ENCODE measurements at places on chromosomes 3 and 15. TPM values are rescaled to one million over a fixed set of nuclear protein-coding genes. Genes with fewer than 3 reads are reported as not detected.

GRCh38 chr3:12588039-12589009, 31.4 kb downstream of the MKRN2 start:
- no peaks in the 10 kb centered on the region for H3K4me1 ChIP-seq
- no peak overlapping the region for H3K4me3 ChIP-seq
- H3K36me3 ChIP-seq, result peaks cover 29% of the 10 kb centered on the region
- H3K27me3 ChIP-seq, result no peaks in the 10 kb centered on the region

GRCh38 chr15:96629511-96629910, 299.0 kb downstream of the NR2F2 start:
- no peaks in the 10 kb centered on the region for H3K4me1 ChIP-seq
- no peak overlapping the region for H3K27ac ChIP-seq
- H3K27me3 ChIP-seq, result peaks cover 4% of the 10 kb centered on the region
- H3K4me3 ChIP-seq, result no peak overlapping the region

DNA sequence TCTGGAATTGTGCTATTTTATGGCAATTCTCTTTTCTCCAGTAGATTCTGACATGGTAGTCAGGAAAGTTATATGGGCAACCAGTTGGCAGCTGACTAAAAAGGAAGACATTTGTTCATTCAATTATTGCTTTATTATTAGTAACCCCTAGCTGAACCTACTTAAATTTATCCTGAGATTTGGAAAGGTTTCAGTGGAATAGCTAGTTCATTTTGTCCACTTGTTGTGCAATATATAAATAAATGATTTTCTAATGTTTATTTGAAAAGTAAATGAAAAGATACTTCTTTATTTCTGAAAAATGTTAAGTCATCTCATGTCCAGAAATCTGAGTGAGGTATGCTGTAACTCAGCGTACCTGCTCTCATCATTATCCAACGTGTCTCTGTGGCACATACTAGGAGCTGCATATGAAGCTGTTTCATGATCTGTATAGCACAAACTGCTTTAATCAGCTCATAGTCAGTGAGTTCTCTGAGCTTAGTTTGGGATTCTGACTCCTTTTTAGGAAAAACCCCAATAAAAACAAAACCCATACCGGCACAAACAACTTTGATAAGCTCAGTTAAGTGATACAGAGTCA, 35.9 kb downstream of the RARB start:
- no peaks in the 10 kb centered on the region for H3K27me3 ChIP-seq
- no peaks in the 10 kb centered on the region for H3K4me1 ChIP-seq
- no peak overlapping the region for H3K4me3 ChIP-seq
- no peak for DNase-seq
- no peak overlapping the region for H3K27ac ChIP-seq

Gene VILL
- total RNA-seq, result 14.2 TPM

Gene CHRFAM7A
- total RNA-seq, result not detected

Gene COL6A5
- not detected for total RNA-seq

Gene DNAH12
- 0.05 TPM for total RNA-seq

All from activated naive CD4-positive, alpha-beta T cell treated with anti-CD3 and anti-CD28 coated beads for 36 hours (primary cell).